ENCODE measurements at places on chromosomes 13 and 19. TPM values are rescaled to one million over a fixed set of nuclear protein-coding genes. Genes with fewer than 3 reads are reported as not detected.

The KASH5 gene
- 0.25 TPM for total RNA-seq

The MAMSTR gene
- total RNA-seq, result 1.1 TPM

The GPC5 gene
- total RNA-seq, result 0.39 TPM

The APC2 gene
- 0.13 TPM for total RNA-seq

- peak overlapping the region; percentile 98 for H3K4me3 ChIP-seq
- H3K27me3 ChIP-seq, result no peaks in the 10 kb centered on the region
- no peak overlapping the region for H3K27ac ChIP-seq
- no peaks in the 10 kb centered on the region for H3K36me3 ChIP-seq
- DNase-seq, result no peak
- H3K4me1 ChIP-seq, result peaks cover 33% of the 10 kb centered on the region
Observed at GRCh38 chr13:80341756-80342370, 937 bp upstream of the SPRY2 start.

DNA sequence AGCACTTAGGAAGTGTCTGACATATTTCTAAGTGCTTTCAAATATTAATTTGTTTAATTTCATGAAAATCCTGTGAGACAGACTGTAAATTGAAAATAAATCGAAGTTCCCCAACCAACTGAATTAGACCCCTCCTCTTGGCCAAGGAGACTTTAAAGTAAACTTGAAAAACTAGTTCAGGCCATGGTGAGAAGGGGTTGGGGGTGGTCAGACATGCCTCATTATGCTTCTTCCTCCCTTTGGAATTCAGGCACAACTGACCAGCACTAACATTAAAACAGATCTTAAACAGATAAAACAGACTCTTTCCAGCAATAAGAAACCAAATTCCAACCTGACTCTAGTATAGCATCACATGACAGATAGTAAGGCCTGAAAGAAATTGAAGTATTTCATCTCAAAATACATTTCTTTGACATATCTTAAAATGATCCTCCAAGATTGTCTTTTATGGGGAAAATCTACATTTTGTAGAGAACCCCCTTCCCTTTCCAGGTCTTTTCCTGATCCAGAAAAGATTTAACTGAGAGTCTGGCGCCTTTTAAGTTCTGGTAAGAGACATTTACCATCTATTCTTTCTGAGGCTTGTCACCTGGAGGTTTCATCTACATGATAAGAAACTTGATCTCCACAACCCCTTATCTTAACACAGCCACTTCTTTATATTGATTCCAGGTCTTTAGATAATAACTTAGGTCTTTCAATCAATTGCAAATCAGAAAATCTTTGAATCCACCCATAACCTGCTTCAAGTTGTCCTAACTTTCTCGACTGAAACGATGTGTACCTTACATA is 336.5 kb downstream of the PCDH20 start:
- DNase-seq, result no peak
- H3K4me1 ChIP-seq, result no peaks in the 10 kb centered on the region
- no peaks in the 10 kb centered on the region for H3K27me3 ChIP-seq
- no peak overlapping the region for H3K27ac ChIP-seq

GRCh38 chr13:79281339-79281747 is 124.7 kb downstream of the RBM26 start:
- peaks cover 3% of the 10 kb centered on the region for H3K27me3 ChIP-seq
- H3K4me3 ChIP-seq, result no peak overlapping the region
- no peak overlapping the region for H3K27ac ChIP-seq
- no peaks in the 10 kb centered on the region for H3K36me3 ChIP-seq

GRCh38 chr19:53183146-53183764 is 9.9 kb downstream of the ZNF665 start:
- no peaks in the 10 kb centered on the region for H3K4me1 ChIP-seq
- H3K36me3 ChIP-seq, result peaks cover 4% of the 10 kb centered on the region
- H3K27me3 ChIP-seq, result no peaks in the 10 kb centered on the region
- DNase-seq, result no peak
- H3K27ac ChIP-seq, result no peak overlapping the region

DNA sequence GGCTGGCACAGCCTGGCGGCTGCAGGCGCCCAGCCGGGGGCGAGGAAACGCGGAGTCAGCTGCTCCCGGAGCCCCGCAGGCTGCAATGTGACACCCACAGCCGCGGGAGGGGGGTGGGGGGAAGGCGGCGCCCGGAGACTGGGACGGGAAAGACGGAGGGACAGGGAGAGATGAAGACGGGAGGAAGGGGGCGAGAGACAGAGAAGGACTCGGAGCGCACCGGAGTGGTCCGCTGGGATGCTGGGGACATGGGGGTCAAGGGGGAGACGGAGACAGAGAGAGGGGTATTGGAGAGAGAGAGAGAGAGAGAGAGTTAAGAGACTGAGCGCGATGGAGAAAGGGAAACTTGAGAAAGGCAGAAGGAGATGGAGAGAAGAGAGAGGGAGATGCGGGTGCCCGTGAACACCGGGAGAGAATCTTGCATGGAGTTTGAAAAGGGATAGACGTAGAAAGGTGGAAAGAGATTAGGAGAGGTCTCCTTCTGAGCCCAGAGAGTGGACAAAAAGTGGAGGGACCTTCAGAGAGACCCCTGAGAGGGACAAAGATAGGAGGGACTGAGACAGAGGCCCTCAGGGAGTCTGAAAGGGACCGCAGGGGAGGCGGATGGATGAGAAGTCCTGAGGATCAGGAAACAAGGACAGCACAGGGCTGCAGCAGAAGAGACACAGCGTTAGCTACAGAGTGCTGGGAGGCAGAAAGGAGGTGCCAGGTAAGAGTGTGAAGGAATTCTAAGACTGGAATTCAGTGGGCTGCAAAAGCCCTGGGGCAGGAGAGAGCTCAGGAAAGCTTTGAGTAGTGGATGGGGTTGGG is 1.0 kb downstream of the SCN1B start:
- H3K27ac ChIP-seq, result no peak overlapping the region
- H3K36me3 ChIP-seq, result peaks cover 11% of the 10 kb centered on the region
- H3K27me3 ChIP-seq, result peaks cover 7% of the 10 kb centered on the region
- no peak for DNase-seq

DNA sequence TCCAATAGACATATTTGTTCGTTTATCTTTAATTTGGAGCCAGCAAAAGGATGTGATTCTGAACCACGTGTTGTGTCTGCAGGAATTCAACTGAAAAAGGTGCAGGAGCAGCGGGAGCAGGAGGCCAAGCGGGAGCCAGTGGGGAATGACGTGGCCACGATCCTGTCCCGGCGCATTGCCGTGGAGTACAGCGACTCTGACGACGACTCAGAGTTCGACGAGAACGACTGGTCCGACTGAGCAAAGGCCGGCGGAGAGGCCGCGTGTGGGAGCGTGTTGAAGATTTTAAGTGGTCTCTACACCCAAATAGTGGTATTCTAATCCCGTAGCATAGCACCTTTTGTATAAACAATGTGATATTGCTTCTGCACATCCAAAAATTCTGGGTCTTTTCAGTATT is 75.0 kb downstream of the GPR12 start:
- no peak for DNase-seq
- no peaks in the 10 kb centered on the region for H3K36me3 ChIP-seq
- no peak overlapping the region for H3K4me3 ChIP-seq
- no peak overlapping the region for H3K27ac ChIP-seq

- H3K4me3 ChIP-seq, result no peak overlapping the region
- no peak overlapping the region for H3K27ac ChIP-seq
- no peaks in the 10 kb centered on the region for H3K27me3 ChIP-seq
- no peaks in the 10 kb centered on the region for H3K36me3 ChIP-seq
Observed at GRCh38 chr13:87537951-87538350, 133.2 kb upstream of the SLITRK5 start.

- no peak overlapping the region for H3K4me3 ChIP-seq
- no peaks in the 10 kb centered on the region for H3K36me3 ChIP-seq
Observed at GRCh38 chr13:63337041-63337440, 1921.4 kb upstream of the PCDH20 start.

The ZNF763 gene
- total RNA-seq, result 2.5 TPM

- no peaks in the 10 kb centered on the region for H3K4me1 ChIP-seq
- H3K27me3 ChIP-seq, result no peaks in the 10 kb centered on the region
- no peaks in the 10 kb centered on the region for H3K36me3 ChIP-seq
- H3K27ac ChIP-seq, result no peak overlapping the region
- no peak overlapping the region for H3K4me3 ChIP-seq
- DNase-seq, result no peak
Observed at GRCh38 chr13:54628383-54628782, 1599.8 kb downstream of the OLFM4 start.
